ENCODE measurements at places on chromosomes 2 and 18.

- no peak for DNase-seq
Measured at GRCh38 chr2:151765760-151766410, 31.6 kb upstream of the NEB start.

- no peak for DNase-seq
Measured at GRCh38 chr2:219803294-219803693, 175.9 kb downstream of the SLC4A3 start.

GRCh38 chr2:238162251-238162845 lies 3.6 kb downstream of the ERFE start:
- DNase-seq, result no peak

- DNase-seq, result no peak
Measured at GRCh38 chr2:12318427-12319057, 398.2 kb upstream of the TRIB2 start.

DNA sequence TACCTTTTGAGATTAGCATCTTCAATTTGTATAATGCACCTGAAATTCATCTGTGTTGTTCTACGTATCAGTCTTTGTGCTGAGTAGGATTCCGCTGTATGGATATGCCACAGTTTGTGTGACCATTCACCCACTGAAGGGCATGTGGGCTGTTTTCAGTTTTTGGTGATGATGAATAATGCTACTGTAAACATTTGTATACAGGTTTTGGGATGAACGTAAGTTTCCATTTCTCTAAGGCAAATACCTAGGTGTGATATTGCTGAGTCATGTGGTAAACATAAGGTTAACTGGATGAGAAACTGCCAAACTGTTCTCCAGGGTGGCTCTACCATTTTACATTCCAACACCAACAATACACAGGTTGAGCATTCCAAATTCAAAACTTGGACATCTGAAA lies 35.1 kb downstream of the CABYR start:
- DNase-seq, result no peak

DNA sequence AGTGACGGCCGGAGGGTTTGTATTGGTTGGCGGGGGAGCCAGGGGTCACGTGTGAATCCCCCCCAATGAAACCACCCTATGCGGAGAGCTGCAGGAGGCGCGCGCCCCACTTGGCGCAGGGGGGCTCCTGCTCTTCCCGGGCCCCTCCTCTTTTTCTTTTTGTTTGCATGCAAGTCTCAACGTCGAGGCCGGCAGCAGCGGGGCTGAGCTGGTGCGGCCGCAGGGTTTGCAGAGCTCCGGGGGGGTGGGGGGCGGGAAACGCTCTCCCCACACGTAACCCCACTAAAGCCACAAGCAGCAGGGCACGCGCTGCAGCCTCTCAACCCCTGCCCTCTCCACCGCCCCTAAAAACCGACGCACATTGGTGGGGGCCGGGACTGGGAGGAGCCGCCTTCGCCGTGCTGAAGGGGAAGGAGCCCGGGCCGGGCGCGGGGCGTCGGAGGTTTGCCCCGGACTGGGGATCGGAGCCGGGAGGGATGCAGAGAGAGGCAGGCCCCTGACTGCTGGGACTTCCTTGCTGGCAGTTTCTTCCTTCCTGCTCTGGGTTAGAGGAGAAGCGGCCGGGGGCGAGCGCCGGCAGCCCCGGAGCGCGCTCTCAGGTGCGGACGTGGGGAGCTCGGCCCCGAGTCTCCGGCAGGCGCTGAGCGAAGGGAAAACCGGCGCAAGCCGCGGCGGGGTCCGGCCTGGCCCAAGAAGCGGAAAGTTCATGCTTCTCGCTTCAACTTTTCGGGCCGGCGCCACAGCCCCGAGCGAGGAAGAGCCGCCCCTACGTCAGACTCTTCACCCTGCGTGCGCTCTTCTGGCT lies 864 bp downstream of the LBH start:
- peak; percentile 62 for DNase-seq

DNA sequence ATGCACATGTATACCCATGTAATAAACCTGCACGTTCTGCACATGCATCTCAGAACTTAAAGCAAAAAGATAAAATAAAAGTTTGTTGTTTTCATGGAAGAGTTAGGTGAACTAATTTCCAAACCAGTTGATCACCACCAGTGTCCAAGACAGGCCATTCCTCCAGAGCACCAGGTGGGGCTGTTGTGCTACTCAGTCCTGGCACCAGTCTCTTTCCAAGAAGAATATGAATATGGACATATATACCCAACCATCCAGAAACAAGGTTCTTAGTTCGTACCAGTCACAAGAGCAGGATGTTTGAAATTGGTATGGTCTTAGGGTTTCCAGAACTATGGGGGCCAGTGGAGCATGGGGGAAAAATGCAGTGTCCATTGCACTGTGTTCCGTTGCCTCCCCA lies 17.2 kb upstream of the TNP1 start:
- no peak for DNase-seq

DNA sequence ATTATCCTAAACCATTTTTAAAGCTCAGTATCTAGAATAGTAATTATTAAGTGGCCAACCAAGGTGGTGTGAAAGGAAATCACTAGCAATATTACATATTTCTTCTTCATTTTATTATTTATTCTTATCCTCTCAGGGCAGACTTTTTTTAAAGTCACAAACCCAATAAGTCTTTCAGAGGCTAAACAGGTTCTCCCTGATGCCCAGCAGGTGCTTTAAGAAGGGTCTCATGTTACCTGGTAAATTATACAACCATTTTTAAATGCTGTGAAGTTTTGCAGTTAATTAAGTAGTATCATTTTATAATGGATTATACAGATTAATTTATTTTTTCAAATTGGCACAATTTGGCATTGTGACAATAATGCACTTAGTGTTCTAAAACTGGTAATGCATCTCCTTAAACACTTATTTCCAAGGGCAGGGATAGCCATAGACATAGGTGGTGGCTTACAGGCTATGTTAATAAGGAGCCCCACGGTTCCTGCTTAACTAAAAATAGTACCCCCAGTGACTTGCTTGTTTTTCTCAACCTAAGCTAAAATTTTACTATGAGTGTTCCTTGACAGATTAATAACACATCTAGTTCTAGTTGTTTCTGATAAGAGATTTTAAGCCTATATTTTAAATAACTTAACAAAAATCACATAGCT lies 67.0 kb downstream of the PMS1 start:
- no peak for DNase-seq

GRCh38 chr18:9405130-9405529 lies 70.2 kb upstream of the RALBP1 start:
- DNase-seq, result no peak

DNA sequence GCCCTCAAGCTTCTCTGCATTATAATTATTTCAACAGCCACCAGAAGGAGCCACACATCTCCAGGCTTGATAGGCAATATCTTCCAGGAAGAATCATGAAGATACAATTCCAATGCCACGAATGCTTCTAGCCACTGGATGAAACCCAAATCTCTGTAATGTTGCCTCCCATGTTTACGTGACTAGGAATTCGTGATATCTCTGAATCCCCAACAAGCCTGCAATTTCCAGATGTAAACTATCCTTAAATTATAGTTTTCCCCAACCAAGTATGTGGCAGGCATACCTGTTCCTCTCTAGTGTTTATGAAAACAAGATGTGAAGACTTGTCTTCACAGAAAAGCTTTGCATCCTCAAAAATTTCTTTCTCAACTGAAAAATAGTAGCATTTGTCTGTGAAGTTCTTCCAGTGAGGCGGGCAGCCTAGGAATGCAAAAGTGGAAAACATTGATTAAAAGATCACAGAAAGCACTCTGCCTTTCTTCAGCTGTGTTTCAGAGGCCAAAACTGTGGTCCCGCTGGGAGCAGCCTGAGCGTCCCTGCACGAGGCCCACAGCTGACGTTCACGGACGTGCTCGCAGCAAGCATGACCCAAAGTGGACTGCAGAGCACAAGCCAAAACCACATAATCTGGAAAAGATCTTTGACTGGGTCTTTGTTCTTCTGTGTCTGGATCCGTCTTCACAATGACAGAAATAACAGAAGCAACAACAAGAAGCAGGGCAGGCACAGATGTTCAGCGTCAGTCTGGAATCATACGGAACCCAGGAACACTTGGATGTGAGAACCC lies 65.1 kb upstream of the THOC1 start:
- no peak for DNase-seq

All from activated CD4-positive, CD25-positive, alpha-beta regulatory T cell (primary cell).